ENCODE measurements at places on chromosomes 16 and 17.

GRCh38 chr16:73545755-73546154 is 497.8 kb upstream of the ZFHX3 start:
- no peak for DNase-seq
- H3K27me3 ChIP-seq: peaks cover 59% of the 10 kb centered on the region
- H3K36me3 ChIP-seq: no peaks in the 10 kb centered on the region
- no peaks in the 10 kb centered on the region for H3K4me1 ChIP-seq
- no peak overlapping the region for H3K27ac ChIP-seq

GRCh38 chr16:11603331-11603750 is 16.6 kb upstream of the LITAF start:
- peaks cover under 1% of the 10 kb centered on the region for H3K4me1 ChIP-seq
- DNase-seq: no peak
- H3K27ac ChIP-seq: no peak overlapping the region

DNA sequence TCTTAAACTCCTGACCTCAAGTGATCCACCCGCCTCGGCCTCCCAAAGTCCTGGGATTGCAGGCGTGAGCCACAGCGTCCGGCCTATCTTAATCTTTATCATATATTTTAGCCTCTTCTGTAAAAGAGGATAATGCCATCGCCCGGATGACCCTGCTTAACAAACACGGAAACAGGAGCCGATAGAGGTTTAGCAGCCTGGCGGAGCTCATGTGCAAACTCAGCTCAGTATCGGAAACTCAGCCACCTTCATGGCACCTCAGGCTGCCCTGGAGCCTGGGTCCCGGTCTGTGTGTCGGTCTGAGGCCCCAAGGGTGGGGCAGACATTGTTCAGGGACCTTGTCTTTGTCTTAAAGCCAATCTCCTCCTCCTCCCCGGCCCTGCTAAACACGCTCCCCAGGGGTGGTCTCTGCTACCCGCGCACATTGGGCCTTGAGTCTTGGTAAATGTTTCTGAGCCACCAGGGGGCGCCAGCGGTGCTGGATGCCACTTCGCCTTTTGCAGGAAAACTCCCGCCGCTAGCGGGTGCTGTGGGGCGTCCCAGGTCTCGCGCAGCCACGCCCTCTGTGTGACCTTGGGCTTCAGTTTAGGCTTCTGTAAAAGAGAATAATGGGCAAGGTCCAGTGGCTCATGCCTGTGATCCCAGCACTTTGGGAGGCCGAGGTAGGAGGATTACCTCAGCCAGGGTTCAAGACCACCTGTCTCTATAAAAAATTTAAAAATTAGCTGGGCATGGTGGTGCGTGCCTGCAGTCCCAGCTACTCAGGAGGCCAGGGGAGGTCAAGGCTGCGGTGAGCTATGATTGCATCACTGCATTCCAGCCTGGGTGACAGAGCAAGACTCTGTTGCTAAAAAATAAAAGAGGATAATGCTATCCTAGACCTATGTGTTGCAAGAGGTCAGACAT is 2.7 kb downstream of the CETP start:
- H3K36me3 ChIP-seq: no peaks in the 10 kb centered on the region
- DNase-seq: peak; percentile 97
- H3K27me3 ChIP-seq: no peaks in the 10 kb centered on the region
- peak overlapping the region; percentile 91 for H3K27ac ChIP-seq

- H3K36me3 ChIP-seq: no peaks in the 10 kb centered on the region
- no peak overlapping the region for H3K4me3 ChIP-seq
- no peak for DNase-seq
- no peak overlapping the region for H3K27ac ChIP-seq
These were observed 136.9 kb downstream of the GRIN2A start for GRCh38 chr16:10045291-10045775.

GRCh38 chr16:13041646-13042290 is 140.4 kb downstream of the SHISA9 start:
- no peaks in the 10 kb centered on the region for H3K4me1 ChIP-seq
- no peak overlapping the region for H3K4me3 ChIP-seq
- H3K36me3 ChIP-seq: no peaks in the 10 kb centered on the region
- no peak for DNase-seq

DNA sequence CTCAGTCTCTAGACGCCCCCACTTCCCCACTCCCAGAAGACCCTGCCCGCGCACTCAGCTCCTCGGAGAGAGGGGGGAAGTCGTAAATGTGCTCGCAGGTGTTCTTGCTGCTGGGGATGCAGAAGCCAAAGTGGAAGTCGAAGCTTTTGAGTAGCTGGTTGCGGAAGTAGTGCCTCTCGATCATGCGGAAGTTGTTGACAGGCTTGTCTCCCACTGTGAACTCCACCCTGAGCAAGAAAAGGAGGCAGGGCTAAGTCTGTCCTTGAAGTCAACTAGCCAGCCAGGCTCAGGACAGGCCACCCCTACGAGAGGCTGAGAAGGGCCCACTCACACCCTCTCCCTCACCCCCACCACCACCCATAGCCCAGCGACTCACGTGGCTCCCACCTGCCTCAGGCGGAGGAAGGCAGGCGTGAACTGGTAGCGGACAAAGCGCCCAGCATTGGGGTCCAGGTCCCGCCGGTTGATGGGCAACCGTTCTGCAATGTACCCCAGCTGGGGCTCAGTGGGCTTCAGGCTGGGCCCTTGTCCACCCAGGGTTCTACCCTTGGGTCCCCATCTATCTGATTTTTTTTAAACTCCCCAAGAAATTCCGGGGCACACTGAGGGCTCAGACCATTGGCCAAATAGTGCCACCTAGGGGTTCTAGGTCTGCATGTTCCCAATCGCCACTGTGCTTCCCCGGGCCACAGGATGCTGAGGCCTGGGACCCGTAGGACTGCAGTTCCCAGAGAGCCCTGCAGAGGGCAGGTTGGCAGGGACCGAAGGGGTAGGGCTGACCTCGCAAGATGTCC is 4.6 kb downstream of the UNC119 start:
- H3K27me3 ChIP-seq: no peaks in the 10 kb centered on the region
- peak overlapping the region; percentile 84 for H3K27ac ChIP-seq
- H3K4me1 ChIP-seq: peaks cover 46% of the 10 kb centered on the region
- H3K4me3 ChIP-seq: peak overlapping the region; percentile 10
